ENCODE measurements at places on chromosomes 2 and 18.

DNA sequence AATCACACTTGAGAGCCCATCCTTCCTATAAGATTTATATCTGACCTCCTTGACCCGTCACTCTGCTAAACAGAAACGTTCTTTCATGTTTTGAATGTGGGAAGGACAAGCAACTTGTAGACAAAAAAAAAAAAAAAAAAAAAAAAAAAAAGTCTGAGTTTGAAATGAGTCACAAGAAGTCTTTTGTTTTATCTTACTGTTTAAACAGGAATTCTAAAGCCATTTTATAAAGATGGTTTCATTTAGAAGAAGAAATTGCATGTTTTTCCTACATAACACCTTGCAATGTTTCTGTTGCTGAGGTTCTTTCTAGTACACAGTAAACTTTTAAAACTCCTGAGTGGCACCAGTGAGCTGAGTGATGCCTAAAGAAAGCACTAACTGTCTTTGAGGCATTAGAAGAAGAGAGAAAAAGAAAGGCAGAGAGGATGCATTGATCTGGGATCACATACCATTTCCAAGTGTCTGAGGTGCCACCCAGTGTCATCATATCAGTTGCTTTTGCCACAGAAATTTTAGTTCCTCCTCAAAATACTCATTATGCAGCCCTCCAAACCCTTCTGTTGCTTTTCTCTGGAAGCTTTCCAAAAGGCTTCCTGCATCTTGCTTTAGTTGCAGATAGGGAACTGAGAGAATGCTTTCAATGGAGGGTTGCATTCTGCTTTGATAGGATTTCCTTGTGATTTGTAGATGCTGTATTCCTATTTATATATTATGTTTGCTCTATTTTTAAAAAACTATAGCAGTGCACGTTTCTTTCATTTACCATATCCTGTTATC is 69.1 kb downstream of the ACVR2A start:
- no peak for DNase-seq

DNA sequence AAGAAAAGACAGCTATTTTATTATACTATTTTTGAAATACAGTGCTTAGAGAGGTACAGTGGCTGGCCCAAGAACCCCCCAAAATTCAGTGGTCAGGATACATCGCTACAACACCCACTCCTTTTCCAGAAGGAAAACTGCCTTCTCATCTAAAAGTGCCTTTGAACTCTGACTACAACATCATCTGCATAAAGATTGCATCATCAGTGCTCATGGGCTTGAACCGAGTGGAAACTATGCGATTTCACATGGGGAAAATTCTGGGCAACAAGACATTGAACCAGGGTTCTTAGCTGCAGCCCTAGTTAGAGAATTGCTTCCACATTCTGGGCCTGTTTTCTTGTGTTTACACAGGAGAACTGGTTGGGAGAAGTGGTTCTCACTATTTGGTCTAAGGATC is 294.6 kb upstream of the SLC14A2 start:
- peak; percentile 43 for DNase-seq

DNA sequence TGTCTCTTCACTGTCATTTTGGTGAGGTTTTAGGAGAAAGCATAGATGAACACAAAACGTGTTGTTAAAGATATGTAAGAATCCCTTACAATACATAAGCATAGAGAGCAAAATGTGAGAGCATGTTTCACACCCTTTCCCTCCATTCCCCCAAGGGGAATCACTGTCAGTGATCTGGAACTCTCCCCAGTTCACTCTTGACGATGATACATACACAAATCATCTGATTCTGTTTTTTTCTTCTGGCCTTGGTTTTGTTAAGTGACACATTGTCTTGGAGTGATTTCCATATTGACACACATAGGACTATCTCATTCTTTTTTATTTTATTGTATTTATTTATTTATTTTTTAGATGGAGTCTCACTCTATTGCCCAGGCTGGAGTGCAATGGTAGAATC is 53.7 kb upstream of the TANC1 start:
- DNase-seq: peak; percentile 53

- no peak for DNase-seq
Measured at GRCh38 chr2:12396699-12397098, 320.0 kb upstream of the TRIB2 start.

GRCh38 chr2:200966770-200967169 is 3.3 kb upstream of the ORC2 start:
- DNase-seq: peak; percentile 71

Data from fibroblast of skin of abdomen (primary cell).